Activated naive CD8-positive, alpha-beta T cell treated with anti-CD3 and anti-CD28 coated beads, Interleukin-2, amount 50 U/mL, for 16 hours (primary cell): ENCODE measurements at places on chromosomes 5 and 9.

DNA sequence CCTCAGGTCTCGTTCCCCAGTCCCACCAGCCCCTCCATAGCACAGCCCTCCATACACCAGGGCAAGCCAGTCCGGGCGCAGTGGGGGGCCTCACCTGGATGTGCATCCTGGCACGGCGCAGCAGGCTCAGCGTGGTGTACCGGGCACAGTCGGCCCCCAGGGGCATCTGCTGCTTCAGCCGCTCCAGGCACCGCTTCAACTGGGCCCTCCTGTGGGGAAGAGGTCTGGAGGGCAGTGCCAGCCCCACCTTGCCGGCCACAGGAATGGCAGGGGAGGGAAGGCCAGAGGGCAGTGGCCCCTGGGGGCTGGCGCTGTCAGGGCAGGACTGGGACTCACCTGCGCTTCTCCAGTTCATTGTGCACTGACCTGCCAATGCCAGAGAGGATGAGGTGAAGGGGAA is 1.4 kb downstream of the MXD3 start:
- no peak for DNase-seq

DNA sequence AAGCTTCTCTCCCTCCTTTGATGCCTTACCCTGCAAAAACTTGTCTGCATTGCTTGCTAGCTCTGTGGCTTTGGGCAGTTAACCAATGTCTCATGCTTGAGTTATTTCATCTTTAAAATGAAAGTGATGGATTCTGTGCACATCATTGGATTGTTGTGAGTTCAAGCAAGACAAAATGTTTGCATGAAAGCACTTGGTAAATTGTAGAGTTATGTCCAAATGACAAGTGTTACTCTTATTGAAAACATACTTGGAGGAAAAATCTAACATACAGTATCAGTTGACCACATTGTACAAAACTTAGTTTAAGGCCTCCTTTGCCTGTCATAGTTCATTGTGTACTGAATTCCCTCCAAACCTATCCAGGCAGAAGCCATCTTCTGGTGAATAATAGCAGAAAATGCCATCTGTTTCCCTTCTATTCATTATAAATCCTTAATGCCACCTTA is 30.0 kb downstream of the TGFBR1 start:
- DNase-seq: no peak

GRCh38 chr5:176364765-176365350 is 429 bp upstream of the ARL10 start:
- no peak for DNase-seq

DNA sequence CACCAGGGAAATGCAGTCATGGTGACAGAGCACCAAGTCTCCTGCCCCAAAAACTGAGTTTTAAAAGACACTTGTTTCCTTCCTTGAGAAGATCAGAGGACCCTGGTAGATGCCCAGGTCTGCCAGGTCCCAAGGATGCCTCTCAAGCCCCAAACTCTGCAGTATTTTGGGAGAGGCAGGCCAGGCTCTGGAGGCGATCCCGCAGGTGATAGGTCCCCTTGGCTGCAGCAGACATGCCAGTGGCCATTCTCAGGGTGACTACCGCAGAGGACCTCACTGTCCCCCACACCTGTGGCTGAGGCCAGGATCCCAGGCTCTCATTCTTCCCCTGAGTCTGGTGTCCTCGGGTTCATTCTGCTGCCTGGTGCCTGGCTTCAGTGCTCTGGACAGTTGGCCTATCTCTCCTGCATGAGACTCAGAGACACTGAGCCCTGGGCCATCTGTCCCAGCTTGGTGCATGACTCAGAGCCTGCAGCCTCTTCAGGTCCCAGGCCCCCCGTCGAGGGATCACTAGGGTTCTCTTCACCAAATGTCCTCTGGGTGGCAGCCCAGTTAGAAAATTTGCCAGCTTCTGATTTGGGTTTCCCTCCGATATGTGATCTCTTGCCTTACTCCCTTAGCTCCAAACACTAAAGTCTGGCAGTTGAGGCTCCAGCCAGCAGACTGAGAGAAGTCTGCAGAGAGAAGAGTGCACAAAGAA is 59.7 kb upstream of the GARNL3 start:
- no peak for DNase-seq

DNA sequence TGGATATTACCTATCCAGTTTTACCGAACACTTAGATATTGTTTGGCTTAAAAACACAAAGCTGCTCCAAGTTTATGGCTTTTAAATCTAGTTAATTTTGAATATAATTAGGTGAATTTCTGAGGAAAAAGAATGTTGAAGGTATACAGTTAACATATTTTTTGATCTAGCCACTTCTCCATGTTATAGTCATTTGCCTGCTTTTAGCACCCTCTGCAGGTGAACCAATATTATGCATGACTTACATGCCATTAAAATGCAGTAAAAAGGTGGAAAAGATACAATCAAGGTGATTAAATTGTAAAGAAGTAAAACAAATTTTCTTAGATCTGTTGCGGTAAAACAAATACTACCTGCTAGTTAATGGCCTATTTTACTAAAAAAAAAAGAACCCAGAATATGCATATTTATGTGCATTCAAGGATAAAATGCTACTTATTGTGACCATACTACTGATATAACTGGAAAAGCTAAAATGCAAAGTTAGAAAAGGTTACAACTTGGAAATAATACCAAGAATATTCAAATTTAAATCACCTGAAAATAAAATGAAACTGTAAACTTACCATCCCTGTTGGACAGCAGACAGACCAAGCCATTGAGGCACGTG is 132.1 kb downstream of the AP3B1 start:
- no peak for DNase-seq

- no peak for DNase-seq
Measured at GRCh38 chr5:132467287-132467984, 23.1 kb downstream of the IRF1 start.

GRCh38 chr5:150295172-150295634 is 5.6 kb upstream of the CAMK2A start:
- DNase-seq: no peak

DNA sequence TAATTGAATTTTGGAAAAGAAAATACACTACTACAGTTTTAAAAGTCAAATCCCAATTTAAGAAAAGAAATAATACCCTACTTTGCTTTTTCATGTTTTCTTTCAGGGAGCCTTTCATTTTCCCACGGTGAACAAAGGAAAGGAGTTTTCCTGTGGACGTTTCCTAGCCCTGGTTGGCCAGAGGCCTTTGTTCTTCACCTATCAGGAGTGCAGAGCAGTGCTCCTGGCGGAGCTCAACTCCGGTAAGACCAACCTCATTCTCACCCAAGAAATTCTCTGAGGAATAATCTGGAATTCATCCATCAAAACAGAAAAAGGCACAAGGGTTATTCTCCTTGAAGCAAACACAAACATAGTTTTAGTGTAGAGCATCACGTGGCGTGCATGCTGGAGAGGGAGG is 248.9 kb downstream of the ADGRV1 start:
- no peak for DNase-seq

GRCh38 chr9:95648225-95648624 is 131.5 kb upstream of the PTCH1 start:
- no peak for DNase-seq

DNA sequence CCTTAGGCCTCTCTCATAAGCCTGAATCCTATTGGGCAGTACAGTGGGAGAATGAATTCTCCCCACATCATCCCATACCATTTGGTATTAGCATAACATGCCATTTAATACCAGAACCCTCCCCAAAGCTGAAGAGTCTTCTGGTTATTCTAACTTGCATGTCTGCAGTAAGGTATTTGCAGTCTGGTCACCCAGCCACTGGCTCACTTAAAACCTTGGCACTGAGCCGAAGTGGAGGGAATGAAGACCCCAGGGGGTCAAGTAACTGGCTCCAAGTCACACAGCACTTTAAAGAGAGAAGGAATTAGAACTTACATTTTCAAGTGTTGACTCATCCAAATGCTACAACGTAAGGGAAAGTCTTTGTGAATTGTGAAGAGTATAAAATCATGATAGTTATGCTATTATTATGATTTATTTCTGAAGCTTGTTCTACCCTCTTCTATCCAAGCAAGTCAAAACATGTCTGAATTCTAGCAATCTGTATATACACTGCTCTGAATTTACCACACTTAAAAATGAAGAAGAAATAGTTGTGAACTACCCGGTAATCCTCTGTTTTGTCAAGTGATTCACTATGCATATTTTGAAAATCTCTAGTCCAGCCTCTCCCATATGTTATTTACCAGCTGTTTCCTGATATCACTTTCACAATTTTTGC is 28.5 kb downstream of the GLRA1 start:
- DNase-seq: no peak

- no peak for DNase-seq
Measured at GRCh38 chr5:64811050-64811640, 42.4 kb downstream of the CWC27 start.

- DNase-seq: no peak
Measured at GRCh38 chr5:39178171-39178570, 41.2 kb downstream of the FYB1 start.

DNA sequence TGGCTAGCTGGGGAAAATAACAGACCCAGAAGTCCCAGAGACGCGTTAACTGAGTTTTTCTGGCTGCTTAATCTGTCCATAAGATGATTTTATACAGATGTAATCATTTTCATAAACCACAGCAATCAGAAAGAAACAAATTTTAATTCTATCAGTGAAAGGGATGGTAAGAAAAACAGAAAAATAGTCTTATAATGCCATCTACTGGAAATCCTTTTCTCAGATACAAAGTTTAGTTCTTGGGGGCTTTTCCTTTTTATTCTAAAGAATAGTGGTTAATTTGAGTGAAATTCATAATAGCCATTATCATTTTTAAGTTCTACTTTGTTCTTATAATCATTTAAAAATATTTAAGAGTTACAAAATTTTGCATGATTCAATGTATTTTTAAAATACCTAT is 44.4 kb downstream of the DROSHA start:
- no peak for DNase-seq

- no peak for DNase-seq
Measured at GRCh38 chr5:148163345-148163744, 5.0 kb upstream of the SPINK14 start.

DNA sequence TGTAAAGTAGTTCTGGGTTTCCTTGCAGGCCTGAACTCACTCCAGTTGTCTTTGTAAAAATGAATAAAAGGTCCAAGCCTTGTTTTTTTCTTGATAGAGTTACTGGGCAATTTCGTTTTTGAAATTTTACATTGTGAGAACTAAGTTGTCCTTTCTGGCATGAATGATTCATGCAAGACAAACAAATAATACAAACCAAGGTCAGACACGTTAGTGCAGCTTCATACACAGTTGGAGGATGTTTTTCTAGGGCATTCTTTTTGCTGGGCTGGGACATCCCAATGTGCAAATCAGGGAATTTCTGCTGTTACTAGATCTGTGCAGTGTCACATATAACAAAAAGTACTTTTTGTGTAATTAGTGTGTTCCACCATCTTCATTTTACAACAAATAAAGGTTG is 96.0 kb downstream of the MEGF10 start:
- DNase-seq: no peak

GRCh38 chr9:8436786-8437185 is 637.2 kb upstream of the DMAC1 start:
- DNase-seq: no peak

GRCh38 chr5:134592141-134592746 is 40.4 kb downstream of the SAR1B start:
- no peak for DNase-seq

DNA sequence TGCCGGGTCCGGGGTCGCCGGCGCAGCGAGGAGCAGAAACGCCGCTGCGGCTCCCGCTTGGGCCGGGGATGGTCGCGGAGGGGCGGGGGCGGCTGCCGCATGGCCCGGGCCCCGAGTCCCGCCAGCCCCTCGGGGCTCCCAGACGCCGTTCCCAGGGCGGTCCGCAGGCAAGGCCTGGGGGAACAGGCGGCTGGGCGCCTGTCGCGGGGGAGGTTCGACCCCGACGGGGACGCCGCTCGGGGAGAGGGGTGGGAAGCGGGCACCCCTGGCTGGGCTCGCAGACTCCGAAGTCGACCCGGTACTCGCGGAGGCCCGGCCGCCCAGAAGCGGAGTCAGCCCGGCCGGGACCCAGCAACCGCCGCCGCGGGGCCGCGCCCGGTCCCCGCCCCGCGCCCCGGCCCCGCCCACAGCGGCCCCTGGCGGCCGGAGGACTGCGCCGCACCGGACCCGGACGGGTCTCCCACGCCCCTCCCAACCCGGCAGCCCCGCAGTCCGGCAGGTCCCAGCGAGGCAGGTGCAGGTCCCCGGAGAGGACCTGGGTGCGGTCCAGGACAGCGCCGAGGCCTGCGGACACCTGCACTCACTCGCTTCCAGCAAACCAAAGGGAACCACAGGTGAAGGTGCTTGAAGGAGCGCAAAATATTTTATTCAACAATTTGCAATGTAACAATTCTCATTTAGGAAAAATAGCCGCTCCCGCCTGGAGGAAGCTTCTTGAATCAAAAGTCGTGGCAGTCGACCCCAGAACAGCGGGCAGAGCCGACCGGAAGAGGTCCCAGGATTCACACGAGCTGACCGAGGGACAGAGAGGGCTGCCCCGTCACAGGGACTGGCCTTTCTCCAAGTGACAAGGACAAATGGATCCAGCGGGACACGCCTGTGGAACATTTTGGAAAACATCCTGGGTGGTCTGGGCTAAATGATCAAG is at the start of gene INPP5E:
Gene INPP5E, minus strand, starts transcription at position 365 of the 928 bp plus-strand sequence. CDS start 426 bp downstream, outside the sequence.
- peak; percentile 68 for DNase-seq

DNA sequence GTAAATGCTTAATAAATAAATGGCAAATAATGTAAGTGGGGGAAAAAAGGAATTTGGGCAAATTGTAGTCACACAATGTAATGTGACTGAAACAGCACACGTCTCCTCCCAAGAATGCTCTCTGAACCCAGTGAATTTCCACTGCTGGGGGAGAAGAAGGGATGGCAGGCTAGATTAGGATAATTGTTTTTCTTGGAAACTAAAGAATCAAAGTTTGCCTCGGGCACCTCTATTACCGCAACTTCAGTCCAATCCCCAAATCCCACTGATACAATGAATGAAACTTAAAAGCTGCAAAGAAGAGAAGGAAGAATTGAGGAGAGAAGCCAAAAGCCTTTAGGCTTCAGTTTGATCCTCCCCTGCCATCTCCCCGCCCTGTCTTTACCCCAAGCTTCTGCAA is 423.2 kb upstream of the PAPPA start:
- no peak for DNase-seq

GRCh38 chr5:133287500-133287899 is 235.7 kb downstream of the HSPA4 start:
- DNase-seq: no peak

GRCh38 chr5:96329886-96330529 is 103.0 kb downstream of the PCSK1 start:
- no peak for DNase-seq

- no peak for DNase-seq
Measured at GRCh38 chr9:134144801-134145200, 8.9 kb downstream of the WDR5 start.

GRCh38 chr5:1507961-1508658 is 15.7 kb downstream of the LPCAT1 start:
- DNase-seq: no peak

- DNase-seq: no peak
Measured at GRCh38 chr9:68871236-68871635, 142.7 kb downstream of the PRKACG start.

GRCh38 chr9:71929223-71929622 is 17.8 kb downstream of the C9orf85 start:
- DNase-seq: no peak

- DNase-seq: no peak
Measured at GRCh38 chr9:133163504-133164172, at the start of gene GBGT1. Gene GBGT1, minus strand, starts transcription at chr9:133163914. Its CDS starts 1,502 bp downstream, at chr9:133162412.
